Panc1 (cell line): ENCODE measurements at places on chromosomes 13 and 19.

DNA sequence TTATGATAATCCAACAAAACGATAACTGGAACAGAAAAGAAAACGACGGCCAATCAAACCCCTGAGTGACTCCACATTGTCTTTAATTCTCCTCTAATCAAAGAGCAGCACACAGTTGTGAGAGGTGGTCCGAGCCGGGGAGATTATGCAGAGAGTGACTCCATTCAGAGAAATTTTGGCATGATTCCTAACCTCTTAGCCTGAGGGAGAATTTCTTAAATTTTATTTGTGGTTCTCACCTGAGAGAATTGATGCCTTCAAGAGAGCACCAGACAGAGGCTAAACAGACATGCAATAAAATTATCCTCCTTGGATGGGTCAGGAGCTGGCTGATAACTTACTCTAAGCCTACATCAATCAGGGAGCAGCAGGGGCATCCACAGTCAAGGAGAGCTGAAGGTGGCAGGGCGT is 310.0 kb upstream of the KLF12 start:
- no peak for DNase-seq
- H3K36me3 ChIP-seq: no peaks in the 10 kb centered on the region
- no peak overlapping the region for H3K4me3 ChIP-seq
- no peak overlapping the region for H3K27ac ChIP-seq
- H3K27me3 ChIP-seq: no peaks in the 10 kb centered on the region

GRCh38 chr19:15919243-15919642 is 15.1 kb downstream of the CYP4F11 start:
- no peaks in the 10 kb centered on the region; the same call in 1 of the 2 replicates for H3K27me3 ChIP-seq
- H3K36me3 ChIP-seq: no peaks in the 10 kb centered on the region
- no peak overlapping the region for H3K4me3 ChIP-seq
- no peak for DNase-seq
- H3K27ac ChIP-seq: no peak overlapping the region
- H3K4me1 ChIP-seq: no peaks in the 10 kb centered on the region

DNA sequence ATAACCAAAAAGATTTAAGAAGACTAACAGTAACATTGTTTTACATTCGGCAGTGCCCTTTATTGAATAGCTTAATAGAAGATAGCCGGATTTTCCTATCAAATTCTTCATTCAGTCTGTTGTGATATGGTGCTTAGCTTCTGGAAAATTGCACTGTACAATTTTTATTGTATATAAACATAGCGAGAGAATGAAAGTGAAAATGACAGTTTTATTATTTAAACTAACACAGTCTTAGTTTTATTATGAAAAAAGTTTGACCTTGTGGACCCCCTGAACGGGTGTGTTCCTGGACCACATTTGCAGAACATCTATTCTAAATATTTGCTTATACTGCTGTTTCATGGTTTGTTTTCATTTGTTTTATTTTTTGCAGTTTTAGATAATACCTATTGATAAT is 8.6 kb downstream of the ITM2B start:
- no peak overlapping the region for H3K4me3 ChIP-seq
- H3K36me3 ChIP-seq: no peaks in the 10 kb centered on the region
- no peaks in the 10 kb centered on the region for H3K27me3 ChIP-seq
- peaks cover 2% of the 10 kb centered on the region; the same call in 1 of the 2 replicates for H3K4me1 ChIP-seq
- no peak overlapping the region for H3K27ac ChIP-seq

- no peak overlapping the region for H3K4me3 ChIP-seq
- no peaks in the 10 kb centered on the region for H3K36me3 ChIP-seq
- no peak overlapping the region for H3K27ac ChIP-seq
- H3K4me1 ChIP-seq: no peaks in the 10 kb centered on the region
Measured at GRCh38 chr13:53494406-53494805, 465.8 kb downstream of the OLFM4 start.

DNA sequence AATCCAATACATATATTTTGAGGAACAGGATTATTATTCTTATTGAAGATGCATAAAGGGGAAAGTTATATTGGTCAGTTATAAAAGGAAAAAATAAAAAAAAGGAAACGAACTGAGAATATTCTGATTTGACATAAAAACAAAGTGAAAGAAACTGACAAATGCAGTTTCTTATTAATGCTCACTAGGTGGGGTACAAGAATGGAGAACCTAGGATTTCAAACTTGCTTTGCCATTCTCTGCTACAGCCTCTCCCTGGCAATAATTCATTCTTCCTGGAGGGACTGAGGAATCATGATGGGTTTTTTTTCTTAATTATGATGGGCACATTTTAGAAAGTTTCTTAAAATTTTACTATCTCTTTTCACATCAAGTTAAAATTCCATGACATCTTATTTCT is 154.9 kb downstream of the PCDH9 start:
- no peak overlapping the region for H3K27ac ChIP-seq
- H3K4me3 ChIP-seq: no peak overlapping the region
- no peaks in the 10 kb centered on the region for H3K36me3 ChIP-seq
- DNase-seq: no peak
- no peaks in the 10 kb centered on the region for H3K27me3 ChIP-seq
- no peaks in the 10 kb centered on the region for H3K4me1 ChIP-seq

DNA sequence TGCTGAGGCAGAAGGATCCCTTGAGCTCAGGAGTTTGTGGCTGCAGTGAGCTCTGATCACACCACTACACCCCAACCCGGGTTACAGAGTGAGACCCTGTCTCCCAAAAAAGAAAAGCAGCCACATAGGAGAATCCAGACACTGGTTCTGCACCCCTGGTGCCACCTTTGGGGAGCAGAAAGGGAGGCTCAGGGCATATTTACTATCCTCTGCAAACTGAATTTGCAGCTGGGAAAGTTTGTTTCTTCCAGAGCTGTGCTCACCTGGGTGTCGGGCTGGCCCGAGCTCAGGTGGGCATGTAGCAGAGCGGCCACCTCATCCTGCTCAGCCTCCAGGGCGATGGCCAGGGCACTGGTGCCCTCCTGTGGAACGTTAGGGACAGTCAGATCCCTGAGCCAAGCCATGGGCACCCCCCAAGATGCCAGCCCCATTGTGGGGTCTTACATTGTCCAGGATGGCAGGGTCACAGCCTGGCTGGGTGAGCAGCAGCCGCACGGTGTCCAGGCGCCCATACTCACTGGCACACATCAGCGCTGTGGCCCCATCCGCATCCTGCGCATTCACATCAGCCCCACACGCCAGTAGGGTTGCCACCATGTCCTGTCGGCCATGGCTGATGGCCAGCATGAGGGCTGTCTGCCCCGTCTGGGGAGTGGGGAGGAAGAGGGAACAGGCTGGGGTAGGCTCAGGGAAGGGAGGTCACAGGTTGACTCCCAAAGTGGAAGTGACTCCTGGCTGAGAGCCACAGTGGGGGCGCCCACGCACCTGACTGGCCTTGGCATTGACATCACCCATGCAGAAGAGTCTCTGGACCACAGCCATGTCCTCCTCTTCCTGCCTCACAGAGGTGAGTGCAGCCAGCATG is 3.1 kb downstream of the RPS28 start:
- H3K36me3 ChIP-seq: peaks cover 8% of the 10 kb centered on the region
- H3K27me3 ChIP-seq: no peaks in the 10 kb centered on the region
- H3K4me1 ChIP-seq: peaks cover 14% of the 10 kb centered on the region
- no peak for DNase-seq
- no peak overlapping the region for H3K27ac ChIP-seq

DNA sequence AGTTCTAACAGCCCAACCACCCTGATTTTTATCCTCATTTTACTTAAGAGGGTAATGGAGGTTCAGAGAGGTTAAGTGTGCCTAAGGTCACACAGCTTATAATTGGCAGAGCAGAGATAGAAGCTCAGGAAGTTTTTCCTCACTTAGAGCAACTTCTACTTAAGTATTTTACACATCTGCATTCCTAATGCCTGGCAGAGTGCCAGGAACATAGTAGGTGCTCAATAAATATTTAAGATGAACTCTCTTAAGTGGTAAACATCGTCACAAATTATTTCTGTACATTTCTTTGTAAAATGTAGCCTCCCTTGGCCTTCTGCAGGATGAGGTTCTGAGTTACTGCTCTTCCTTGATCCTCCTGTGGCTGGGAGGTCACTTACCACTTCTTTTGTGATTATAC is 14.7 kb downstream of the FARP1 start:
- H3K27me3 ChIP-seq: no peaks in the 10 kb centered on the region
- DNase-seq: no peak
- no peak overlapping the region for H3K27ac ChIP-seq
- no peaks in the 10 kb centered on the region; the same call in none of the 2 replicates for H3K4me1 ChIP-seq
- no peak overlapping the region for H3K4me3 ChIP-seq

DNA sequence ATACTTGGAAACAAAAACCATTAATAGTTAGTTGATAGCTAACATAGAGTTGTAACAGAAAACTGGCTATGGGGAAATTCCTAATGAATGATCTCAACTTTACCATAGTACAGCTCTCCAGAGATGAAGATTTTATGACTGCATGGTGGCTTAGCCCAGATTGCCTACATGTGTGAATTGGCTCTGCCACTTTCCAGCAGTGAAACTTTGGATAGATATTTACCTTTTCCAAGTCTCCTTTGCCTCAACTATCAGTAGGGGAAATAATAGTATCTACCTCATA is 161.1 kb downstream of the LACC1 start:
- H3K4me3 ChIP-seq: no peak overlapping the region
- H3K36me3 ChIP-seq: no peaks in the 10 kb centered on the region
- H3K27me3 ChIP-seq: no peaks in the 10 kb centered on the region
- no peak for DNase-seq
- no peak overlapping the region for H3K27ac ChIP-seq

- no peaks in the 10 kb centered on the region for H3K36me3 ChIP-seq
- no peaks in the 10 kb centered on the region for H3K4me1 ChIP-seq
- peaks cover 3% of the 10 kb centered on the region for H3K27me3 ChIP-seq
- no peak for DNase-seq
- no peak overlapping the region for H3K4me3 ChIP-seq
Measured at GRCh38 chr19:33831825-33832224, 35.2 kb downstream of the KCTD15 start.

GRCh38 chr19:12695514-12695913 is 917 bp downstream of the FBXW9 start:
- H3K27me3 ChIP-seq: no peaks in the 10 kb centered on the region
- peaks cover 5% of the 10 kb centered on the region; the same call in 1 of the 2 replicates for H3K4me1 ChIP-seq
- H3K36me3 ChIP-seq: no peaks in the 10 kb centered on the region; the same call in 1 of the 2 replicates
- DNase-seq: no peak

- H3K27ac ChIP-seq: no peak overlapping the region
- H3K4me3 ChIP-seq: no peak overlapping the region
- no peak for DNase-seq
- H3K36me3 ChIP-seq: no peaks in the 10 kb centered on the region
- H3K4me1 ChIP-seq: no peaks in the 10 kb centered on the region
Measured at GRCh38 chr13:23741879-23742510, 147.2 kb downstream of the MIPEP start.

DNA sequence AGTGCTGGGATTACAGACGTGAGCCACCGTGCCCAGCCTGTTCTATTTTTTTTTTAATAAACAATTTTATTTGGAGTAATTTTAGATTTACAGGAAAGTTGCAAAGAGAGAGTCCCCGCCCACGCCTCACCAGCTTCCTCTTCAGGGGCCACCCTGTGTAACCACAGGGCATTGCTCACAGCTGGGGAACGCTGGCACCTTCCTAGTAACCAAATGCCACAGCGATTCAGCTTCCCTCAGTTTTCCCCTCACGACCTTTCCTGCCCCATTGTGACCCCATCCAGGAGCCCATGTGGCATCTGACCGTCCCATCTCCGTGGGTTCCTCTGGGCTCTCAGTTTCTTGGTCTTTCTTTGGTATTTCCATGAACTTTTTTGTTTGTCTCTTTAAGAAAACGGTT is 83.9 kb downstream of the GNG7 start:
- H3K27ac ChIP-seq: peak overlapping the region; percentile 68
- no peak overlapping the region for H3K4me3 ChIP-seq
- H3K4me1 ChIP-seq: peaks cover 24% of the 10 kb centered on the region
- DNase-seq: no peak

GRCh38 chr19:18453269-18454024 is 15.5 kb upstream of the ISYNA1 start:
- H3K27ac ChIP-seq: no peak overlapping the region
- no peaks in the 10 kb centered on the region for H3K36me3 ChIP-seq
- H3K27me3 ChIP-seq: no peaks in the 10 kb centered on the region
- DNase-seq: no peak
- 0 out of 2 replicates have a peak, but pooled peaks cover 10% of the 10 kb centered on the region for H3K4me1 ChIP-seq

- H3K4me1 ChIP-seq: no peaks in the 10 kb centered on the region
- no peak overlapping the region for H3K4me3 ChIP-seq
- DNase-seq: no peak
- H3K27ac ChIP-seq: no peak overlapping the region
- no peaks in the 10 kb centered on the region for H3K36me3 ChIP-seq
Measured at GRCh38 chr13:51475727-51476501, 23.1 kb upstream of the INTS6 start.

DNA sequence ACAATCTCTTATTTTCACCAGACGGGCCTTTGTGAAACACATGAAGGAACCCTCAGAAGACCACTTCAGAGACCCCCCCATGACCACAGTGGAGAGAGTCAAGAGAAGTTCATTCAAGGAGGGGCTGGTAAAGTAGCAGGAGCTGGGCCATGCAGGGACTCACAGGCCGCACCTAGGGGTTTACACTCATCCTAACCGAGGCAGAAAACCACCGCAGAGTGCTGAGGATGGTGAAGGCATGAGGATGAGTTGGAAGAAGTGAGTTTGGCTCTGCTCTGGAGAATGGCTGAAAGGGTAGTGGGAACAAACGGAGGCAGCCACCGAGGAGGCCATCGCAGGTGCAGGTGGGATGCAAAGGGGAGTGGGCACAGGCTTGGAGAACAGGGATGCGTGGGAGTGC is 1046.9 kb downstream of the UQCRFS1 start:
- no peak for DNase-seq
- H3K4me3 ChIP-seq: no peak overlapping the region
- no peaks in the 10 kb centered on the region for H3K4me1 ChIP-seq
- H3K27ac ChIP-seq: no peak overlapping the region
- H3K27me3 ChIP-seq: peaks cover 2% of the 10 kb centered on the region; the same call in 1 of the 2 replicates

- H3K36me3 ChIP-seq: no peaks in the 10 kb centered on the region
- DNase-seq: no peak
- H3K27ac ChIP-seq: no peak overlapping the region
- H3K4me1 ChIP-seq: no peaks in the 10 kb centered on the region
- no peak overlapping the region for H3K4me3 ChIP-seq
Measured at GRCh38 chr13:48901781-48902180, 73.9 kb upstream of the FNDC3A start.

GRCh38 chr19:48836089-48837017 is at the start of gene HSD17B14:
Gene HSD17B14, minus strand, starts transcription at chr19:48836491. Its CDS starts 80 bp downstream, at chr19:48836411.
- H3K36me3 ChIP-seq: no peaks in the 10 kb centered on the region
- peak within 1 kb of the TSS; percentile 86 for H3K27ac ChIP-seq
- no peak for DNase-seq
- peak within 1 kb of the TSS; percentile 82 for H3K4me3 ChIP-seq
- H3K4me1 ChIP-seq: no peaks in the 10 kb centered on the region; the same call in 1 of the 2 replicates
- no peaks in the 10 kb centered on the region for H3K27me3 ChIP-seq

DNA sequence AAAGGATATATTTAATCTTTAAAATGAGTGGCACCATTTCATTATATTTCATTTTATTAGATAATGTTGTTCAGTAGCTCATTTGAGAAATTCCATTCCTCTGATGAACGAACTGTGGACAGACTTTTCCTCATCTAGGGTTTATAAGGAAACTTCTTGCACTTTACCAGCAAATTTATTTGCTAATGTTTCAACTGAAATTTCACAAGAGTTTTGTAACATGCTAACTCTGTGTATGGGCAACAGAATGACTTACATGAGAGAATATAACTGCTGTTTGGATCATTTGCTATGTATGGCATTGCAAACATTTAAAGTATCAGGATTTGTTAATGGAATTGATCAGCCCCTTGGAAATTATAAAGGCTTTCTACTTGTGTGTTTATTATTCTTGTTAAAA is 3.7 kb upstream of the IRS2 start:
- H3K4me3 ChIP-seq: no peak overlapping the region
- DNase-seq: no peak
- no peaks in the 10 kb centered on the region for H3K27me3 ChIP-seq
- no peaks in the 10 kb centered on the region; the same call in 1 of the 2 replicates for H3K4me1 ChIP-seq

GRCh38 chr13:60112771-60113170 is 51.0 kb downstream of the DIAPH3 start:
- H3K4me1 ChIP-seq: no peaks in the 10 kb centered on the region
- DNase-seq: no peak
- H3K27ac ChIP-seq: no peak overlapping the region
